HTR-8/SVneo (cell line): ENCODE measurements at places on chromosomes 11 and 22.

- DNase-seq = no peak
These were observed 241.9 kb upstream of the CTSC start for GRCh38 chr11:88579466-88579865.

- DNase-seq = no peak
These were observed 28.6 kb downstream of the TECTA start for GRCh38 chr11:121129362-121130340.

DNA sequence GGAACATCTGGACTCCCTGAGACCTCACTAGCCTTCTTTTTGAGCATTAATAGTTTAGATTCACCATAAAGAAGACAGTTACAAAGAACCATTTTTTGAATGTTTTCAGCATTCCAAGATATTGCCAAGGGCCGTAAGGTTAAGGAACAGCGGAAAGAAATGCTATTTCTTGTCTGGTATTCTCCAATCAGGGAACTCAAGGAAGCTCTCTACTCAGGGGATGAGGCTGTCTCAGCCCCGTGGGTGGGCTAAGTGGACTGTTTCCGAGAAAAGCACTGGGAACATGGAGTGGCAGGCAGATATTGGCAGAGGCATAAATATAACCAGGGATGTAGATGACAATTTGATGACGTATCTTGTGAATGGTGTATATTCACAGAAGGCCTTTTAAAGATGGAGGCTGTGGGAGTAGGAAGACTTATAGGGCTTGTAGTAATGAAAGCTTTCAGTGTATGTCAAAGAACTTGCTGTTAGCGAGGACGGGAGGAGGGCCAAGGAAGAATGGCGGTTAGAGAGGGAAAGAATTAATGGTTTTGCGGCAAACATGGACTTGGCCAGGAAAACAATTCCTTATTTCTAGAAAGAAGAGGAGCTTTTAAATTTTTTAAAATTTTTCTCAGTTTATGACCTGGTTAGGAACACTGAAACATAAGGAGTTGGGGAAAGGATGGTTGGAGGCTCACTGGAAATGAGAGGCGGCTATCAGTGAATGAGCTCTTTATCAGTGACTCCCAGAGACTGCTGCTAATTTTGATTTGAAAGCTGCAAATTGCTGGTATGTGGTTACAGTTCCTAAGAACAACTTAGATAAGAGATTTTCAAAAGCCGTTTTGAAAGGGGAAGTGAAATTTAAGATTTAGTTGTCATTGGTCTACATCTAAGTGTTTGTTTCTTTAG is 64.6 kb downstream of the ST3GAL4 start:
- no peak for DNase-seq

DNA sequence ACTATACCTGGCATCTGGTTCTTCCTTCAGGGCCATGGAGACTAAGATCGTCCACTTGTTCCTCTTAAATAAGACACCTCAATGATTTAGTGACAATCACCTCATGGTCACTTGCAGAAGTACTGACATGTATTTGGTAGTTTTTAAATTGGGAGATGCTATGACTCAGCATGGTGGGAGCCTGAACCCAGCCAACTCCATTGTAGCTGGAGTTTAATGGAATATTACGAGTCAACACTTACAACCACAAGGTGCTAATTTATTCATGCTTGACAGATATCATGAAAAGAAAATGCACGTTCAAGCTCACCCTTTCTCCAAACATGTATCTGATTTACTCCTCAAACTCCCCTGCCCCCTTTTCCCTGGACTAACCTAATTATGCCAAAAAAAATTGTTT is 16.6 kb upstream of the APOL3 start:
- DNase-seq = no peak

- DNase-seq = no peak
These were observed 1.7 kb downstream of the FOLR2 start for GRCh38 chr11:72218251-72218745.

DNA sequence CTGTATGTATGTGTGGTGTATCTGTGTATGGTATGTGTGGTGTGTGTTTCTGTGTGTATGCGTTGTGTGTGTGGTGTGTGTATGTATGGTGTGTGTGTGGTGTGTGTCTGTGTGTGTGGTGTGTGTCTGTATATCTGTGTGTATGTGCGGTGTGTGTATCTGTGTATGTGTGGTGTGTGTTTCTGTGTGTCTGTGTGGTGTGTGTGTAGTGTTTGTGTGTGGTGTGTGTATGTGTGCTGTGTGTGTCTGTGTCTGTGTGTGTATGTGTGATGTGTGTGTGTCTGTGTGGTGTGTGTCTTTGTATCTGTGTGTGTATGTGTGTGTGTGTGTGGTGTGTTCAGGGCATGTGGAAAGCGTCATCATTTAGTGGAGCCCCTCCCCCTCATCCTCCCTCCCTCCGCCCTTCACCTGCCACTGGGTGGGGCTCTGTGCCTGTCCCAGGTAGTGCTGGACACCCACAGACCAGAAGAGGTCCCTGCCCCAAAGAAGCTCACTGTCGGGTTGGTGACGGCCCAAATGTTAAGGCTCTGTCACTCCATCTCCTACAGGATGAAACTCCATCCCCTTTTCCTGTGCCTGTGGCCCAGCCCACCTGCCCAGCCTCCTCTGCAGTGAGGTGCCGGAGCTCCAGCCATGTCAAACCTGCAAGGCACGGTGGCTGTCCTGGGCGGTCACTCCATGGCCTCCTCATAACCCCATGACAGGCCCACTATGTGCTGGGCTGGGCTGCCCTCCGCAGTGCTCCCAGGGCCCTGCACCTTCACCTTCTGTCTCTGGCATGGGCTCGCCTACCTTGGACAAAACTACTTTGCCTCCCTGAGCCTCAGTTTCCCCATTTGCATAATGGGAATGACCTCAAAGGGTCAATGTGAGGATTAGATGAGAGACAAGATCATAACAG is 23.4 kb upstream of the SHISAL1 start:
- DNase-seq = no peak
